ENCODE measurements at places on chromosomes 13 and 19.

- no peak for DNase-seq
These were observed 92.9 kb downstream of the DNAJC15 start for GRCh38 chr13:43116242-43116641.

- DNase-seq = no peak
These were observed 239.4 kb downstream of the DCLK1 start for GRCh38 chr13:35891507-35892441.

- no peak for DNase-seq
These were observed 500 bp downstream of the SMIM24 start for GRCh38 chr19:3479834-3480215.

- DNase-seq = no peak
These were observed 1863.5 kb upstream of the PCDH20 start for GRCh38 chr13:63279136-63279535.

DNA sequence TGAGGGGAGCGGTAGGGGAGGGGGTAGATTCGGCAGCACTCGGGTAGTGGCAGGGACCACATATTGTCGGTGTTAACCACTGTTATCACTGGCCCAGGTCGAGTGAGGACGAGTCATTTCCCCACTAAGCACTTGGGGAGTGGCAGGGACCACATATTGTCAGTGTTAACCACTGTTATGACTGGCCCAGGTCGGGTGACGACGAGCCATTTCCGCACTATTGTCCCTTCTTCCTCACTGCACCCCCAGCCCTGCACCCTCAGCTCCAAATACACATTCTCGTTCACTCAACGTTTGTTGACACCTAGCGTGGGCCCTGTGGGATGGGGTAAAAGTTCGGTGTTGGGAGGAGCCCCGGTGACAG, 467 bp upstream of the CLN5 start:
- no peak for DNase-seq

- DNase-seq = no peak
These were observed 63.7 kb downstream of the KLF12 start for GRCh38 chr13:74070513-74070912.

- no peak for DNase-seq
These were observed 18.3 kb downstream of the UQCRFS1 start for GRCh38 chr19:29194658-29195057.

DNA sequence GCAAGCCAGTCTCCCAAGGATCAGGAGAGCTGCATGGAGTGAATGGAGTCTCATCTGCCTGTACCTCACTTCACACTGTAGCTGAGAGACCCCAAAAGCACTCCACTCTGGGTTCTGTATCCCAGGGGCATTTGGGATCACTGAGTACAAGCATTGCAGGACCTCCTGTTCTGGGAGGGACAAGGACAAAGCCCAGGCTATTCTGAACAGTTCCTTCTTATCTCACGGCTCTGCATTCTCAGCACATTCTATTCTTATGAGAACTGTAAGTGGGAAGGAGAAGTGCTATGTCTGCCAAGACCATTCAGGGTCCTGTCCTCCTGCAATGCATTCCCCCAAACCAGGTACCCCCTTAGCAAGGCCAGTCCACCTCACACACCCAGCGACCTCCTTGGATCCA, 42.8 kb downstream of the RNF6 start:
- no peak for DNase-seq

DNA sequence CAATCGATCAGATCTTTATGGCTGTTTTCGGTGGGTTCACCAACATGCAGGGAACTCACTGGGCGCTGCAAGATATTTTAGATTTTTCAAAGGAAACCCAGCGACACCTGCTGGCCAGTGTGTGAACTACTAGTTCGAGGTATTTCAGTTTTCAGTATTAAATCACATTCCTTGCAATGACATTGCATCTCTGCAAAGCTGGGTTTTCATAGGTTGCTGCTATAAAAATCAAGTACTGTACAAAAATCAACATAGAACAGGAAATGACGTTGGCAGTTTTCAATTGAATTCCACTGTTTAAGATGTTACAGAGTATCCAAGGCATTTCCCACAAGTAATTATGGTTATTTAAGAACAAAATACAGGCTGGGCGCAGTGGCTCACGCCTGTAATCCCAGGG, 17.6 kb downstream of the LIG1 start:
- peak; percentile 76 for DNase-seq

GRCh38 chr13:31875134-31875533, 135.8 kb downstream of the RXFP2 start:
- DNase-seq = no peak

DNA sequence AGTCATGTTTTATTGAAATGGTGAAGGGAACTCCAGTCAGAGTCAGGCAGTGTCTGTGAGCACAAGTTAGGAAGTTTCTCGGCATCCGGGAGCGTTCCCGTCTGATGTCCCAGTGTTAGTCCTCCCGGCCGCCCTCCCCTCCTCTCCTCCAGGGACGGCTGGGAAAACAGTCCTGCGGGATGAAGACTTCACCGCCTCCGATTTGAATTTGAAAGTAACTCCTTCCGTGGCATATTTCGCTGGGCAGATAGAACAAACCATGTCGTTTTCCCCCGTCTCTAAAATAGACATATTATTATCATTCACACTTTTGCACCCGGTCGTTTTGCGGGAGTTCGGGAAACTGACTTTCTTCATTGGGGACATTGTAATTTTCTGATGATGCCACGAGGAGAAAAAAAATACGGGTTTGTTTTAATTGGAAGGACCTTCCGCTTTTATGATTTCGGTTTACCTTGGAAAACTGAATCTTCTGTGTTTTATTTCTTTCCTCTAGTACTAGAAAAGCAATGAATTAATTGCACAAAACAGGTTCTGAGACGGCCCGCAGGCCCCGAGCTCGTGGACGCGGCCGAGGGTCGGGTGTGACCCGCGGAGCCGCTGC, 76.6 kb downstream of the ZIC5 start:
- no peak for DNase-seq

GRCh38 chr19:31181535-31181934, 167.7 kb downstream of the TSHZ3 start:
- no peak for DNase-seq

DNA sequence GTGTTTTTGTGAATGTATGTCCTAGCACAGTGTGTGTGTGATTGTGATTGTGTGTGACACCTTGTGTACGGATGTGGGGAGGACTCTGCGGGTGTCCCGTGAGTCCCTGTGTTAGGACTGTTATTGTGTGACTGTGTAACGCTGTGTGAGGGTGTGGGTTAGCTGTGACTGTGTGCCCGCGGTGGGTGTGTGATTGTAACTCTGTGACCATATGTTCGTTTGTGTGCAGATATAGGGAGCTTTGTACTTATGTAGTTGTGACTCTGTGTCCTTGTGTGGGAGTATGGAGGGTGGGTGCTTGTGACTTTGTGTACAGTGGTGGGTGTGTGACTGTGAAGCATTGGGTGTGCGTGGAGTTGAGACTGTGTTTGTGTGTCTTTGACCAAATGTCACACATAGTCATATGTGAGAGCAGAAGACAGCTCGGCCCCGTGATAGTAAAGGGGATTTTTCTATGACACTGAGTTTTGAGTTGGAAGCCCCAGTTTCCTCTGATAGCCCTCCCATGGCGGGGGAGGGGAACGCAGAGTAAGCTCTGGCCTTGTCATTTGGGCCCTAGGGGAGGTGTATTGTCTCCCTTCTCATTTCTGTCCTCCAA, 949 bp upstream of the ZNF260 start:
- peak; percentile 5 for DNase-seq

DNA sequence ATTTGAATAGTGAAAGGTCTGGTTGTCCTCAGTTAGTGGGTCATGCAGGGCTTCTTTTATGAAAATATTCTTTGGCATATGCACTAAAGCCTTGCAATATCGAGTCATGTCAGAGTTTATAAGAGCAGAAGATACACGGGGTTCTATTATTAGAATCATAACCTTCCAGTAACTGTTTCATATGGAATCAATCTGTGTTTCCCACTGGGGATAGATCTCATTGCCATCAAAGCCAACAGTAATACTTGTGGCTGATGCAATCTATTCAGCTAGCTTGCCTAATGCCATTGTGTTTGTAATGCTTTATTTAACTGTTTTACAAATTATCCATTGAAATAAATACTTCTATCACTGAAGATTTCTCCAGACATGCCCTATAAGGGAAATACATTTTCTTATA, 746.9 kb upstream of the PCDH9 start:
- no peak for DNase-seq
